ENCODE measurements at places on chromosomes 7 and 10.
A peak's percentile ranks its signal among the peaks of the same experiment; 100 is the strongest.

GRCh38 chr7:15764010-15764409 is 77.5 kb upstream of the MEOX2 start:
- no peak for DNase-seq

DNA sequence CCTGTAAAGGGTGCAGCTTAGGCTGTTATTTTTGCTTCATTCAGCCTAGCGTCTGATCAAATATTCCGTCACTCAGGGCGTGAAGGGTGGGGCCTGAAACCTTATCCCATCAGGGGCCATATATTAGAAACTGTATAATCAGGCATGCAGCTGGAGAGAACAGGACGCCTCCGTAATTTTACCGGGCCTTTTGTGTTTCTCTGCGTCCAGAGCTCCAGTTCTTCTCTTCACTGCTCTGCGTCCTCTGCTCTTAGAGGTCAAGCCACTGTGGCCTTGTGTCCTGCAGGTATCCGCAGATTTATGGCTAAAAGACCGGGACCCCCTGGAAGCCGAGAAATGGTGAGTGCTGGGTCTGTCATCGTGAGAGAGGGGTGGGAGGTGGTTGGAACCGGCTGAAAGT is at the start of gene ZNF735:
Gene ZNF735, plus strand, starts transcription at position 301 of the 400 bp plus-strand sequence. Its CDS starts 0 bp downstream, at position 301.
- DNase-seq: no peak

- no peak for DNase-seq
These were observed 29.2 kb upstream of the TNS3 start for GRCh38 chr7:47611045-47611511.

- DNase-seq: no peak
These were observed 6.7 kb downstream of the TES start for GRCh38 chr7:116216956-116217571.

DNA sequence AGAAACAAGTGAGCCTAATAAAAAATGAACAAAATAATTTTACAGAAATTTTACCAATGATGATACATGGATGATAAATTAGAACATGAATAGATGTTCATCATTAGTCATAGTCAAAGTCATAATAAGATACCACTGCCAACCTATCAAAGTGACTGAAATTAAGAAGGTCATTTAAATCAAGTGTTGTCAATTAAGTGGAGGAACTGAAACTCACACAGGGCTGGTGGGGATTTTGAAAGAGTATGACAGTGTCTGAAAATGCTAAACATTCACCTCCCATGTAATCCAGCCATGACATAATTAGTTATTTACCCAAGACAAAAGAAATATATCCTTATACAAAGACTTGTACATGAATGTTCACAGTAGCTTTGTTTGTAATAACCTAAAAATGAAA is 57.1 kb upstream of the DYNC1I1 start:
- DNase-seq: peak; percentile 38

- DNase-seq: no peak
These were observed 213.6 kb downstream of the KIF20B start for GRCh38 chr10:89915021-89915420.

DNA sequence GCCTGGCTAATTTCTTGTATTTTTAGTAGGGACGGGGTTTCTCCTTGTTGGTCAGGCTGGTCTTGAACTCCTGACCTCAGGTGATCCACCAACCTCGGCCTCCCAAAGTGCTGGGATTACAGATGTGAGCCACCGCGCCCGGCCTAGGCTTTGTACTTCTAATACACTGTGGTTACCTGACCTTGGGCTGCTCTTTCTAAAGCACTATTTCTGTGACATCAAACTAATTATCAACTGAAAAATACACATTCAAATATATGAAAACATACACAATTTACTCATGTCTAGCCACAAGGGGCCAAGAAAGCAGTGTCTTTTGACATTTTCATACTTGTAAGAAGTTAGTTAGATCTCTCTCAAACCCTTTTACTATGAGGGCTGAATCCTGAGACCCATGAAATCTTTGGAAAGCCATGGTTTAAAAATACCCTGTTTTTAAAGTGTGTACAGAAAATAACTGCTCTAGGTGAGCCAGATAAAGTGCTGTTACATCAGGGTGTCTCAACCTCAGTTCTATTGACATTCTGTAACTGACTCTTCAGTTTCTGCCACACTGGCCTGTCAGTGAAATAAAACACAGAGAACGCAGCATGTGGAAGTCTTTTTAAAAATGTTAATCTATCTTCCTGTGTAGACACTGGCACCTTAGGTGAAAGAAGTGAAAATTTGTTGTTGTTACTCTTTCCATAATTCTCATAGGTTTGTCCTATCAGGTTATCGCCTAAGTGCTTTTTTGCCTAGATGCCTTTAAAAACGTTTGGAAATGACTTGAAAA is 58.8 kb downstream of the CREM start:
- DNase-seq: no peak

DNA sequence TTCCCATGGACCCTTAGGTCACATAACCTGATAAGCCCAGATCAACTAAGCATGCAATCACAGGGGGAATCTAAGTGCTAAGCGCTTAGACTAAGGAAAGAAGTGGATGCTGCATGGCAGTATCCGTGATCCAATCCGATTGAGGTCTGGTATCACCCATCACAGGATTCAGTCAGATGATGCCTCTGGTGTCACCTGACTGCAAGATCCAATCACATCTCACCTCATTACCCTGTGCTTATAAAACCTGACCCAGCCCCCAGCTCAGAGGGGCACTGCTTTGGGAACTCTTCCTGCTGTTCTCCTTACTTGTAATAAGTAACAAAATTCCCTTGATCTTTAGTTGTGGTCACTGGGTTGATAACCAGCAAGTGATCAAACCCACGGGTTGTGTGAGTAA is 84.7 kb upstream of the TMEM168 start:
- DNase-seq: no peak

DNA sequence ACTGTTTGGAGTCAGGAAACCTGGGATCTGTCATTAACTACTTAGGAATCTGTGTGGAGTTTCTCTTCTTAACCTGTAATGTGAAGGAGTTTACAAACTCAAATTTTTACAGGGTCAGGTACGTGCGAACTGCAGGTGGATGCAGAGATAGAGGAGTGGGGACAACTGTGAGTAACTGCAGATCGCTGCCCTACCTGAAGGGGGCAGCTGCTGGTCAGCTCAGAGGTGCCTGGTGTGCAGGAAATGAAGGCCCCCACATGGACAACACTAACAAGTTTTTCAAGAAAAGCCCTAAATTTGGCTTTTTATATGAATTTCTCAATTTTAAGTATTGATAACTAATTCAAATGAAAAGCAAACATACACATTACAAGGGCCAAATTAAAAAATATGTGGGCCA is 380.0 kb downstream of the REEP3 start:
- DNase-seq: no peak

GRCh38 chr10:4051641-4052151 is 266.7 kb upstream of the KLF6 start:
- DNase-seq: peak; percentile 35

DNA sequence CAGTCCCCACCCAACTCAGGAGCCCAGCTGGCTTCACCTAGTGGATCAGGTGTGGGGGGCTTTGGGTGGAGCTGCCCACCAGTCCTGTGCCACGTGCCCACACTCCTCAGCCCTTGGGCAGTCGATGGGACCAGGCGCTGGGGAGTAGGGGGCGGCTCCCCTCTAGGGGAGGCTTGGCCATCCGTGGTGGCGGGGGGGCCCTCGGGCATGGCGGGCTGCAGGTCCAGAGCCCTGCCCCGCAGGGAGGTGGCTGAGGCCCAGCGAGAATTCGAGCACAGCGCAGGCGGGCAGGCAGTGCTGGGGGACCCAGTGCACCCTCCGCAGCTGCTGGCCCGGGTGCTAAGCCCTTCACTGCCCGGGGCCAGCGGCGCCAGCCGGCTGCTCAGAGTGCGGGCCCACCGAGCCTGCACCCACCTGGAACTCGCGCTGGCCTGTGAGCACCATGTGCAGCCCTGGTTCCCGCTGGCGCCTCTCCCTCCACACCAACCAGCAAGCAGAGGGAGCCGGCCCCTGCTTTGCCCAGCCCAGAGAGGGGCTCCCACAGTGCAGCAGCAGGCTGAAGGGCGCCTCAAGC is 29.3 kb downstream of the ASNS start:
- no peak for DNase-seq

GRCh38 chr7:46296526-46296925 is 375.5 kb upstream of the IGFBP3 start:
- no peak for DNase-seq

DNA sequence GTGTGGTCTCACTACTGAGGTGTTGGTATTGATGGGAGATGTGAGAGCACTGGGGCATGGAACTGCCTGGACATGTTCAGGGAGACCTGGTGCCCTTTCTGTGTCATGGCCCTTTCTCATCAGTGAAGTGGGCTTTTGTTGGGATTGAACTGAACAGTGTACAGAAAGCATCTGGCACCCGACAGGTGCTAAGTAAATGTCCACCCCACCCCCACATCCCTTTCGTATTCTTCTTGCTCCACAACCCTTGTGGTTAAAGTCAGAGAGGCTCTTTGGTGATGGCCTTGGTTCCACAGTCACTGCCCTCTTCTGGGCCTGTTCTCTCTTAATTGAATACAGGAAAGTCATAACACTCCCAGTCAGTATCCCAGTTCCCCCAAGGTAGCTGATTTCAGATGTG is 5.4 kb downstream of the NOM1 start:
- DNase-seq: no peak

- DNase-seq: no peak
These were observed 172.6 kb downstream of the LRRTM3 start for GRCh38 chr10:67098461-67098860.

DNA sequence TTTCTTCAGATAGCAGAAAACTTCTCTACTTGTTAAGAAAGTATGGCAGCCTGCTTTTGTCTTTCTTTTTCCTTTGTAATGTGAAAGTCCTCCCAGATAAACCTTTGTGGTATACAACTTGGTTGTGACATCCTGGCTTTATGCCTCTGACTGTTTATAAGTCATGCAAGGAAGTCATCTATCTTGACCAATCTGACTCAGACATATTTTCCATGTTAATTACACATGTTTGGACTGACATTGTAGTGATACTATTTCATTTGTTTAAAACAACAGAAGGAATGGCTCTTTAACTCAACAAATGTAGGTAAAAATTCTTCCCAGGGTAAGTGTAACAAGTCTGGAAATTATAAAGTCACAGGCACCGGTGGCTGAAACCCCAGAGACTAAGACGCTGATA is 341.6 kb upstream of the MEOX2 start:
- DNase-seq: no peak

- DNase-seq: no peak
These were observed 124.4 kb upstream of the ZNF804B start for GRCh38 chr7:88635149-88635548.

- no peak for DNase-seq
These were observed 405.5 kb upstream of the C7orf33 start for GRCh38 chr7:148185041-148185440.

- no peak for DNase-seq
These were observed 66.4 kb downstream of the EEPD1 start for GRCh38 chr7:36219429-36219828.

GRCh38 chr7:16114633-16115032 is 306.7 kb downstream of the CRPPA start:
- DNase-seq: no peak

GRCh38 chr10:63133821-63134557 is 861 bp downstream of the NRBF2 start:
- no peak for DNase-seq

- DNase-seq: peak; percentile 76
These were observed 1.8 kb upstream of the KIF20B start for GRCh38 chr10:89699581-89700064.

DNA sequence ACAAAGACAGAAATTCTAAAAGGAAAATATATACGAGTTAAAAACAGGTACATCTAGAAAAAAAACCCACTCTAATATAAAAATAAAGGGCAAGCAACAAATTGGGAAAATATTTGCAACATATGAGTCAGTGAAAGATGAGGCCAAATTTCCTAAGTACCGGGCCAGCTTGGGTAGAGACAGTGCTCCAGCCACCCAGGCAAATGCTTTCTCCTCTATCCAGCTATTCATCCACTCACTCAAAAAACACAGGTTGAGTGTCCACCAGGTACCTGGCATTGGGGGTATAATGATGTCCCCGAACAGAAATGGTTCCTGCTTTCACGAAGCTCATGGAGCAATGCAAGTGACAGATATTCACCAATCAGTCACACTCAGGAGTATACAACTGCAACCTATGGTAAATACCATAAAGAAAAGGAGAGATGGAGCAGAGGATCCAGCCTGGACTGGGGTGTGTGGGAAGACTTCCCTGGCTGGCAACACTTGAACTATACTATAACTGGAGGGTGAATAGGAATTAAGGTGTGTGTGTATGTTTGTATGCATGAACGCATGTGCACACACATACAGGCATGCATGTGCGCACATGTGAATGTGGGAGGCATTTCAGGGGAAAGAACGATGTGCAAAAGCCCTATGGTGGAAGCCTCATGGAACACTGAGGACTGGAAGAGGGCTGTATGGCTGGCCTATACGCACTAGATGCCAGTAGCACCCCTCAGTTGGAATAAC is 2.3 kb downstream of the ARHGAP22 start:
- DNase-seq: no peak

GRCh38 chr7:56081626-56082340 is 11.0 kb downstream of the PHKG1 start:
- no peak for DNase-seq

GRCh38 chr10:9215121-9215520 is 1160.6 kb downstream of the GATA3 start:
- no peak for DNase-seq

- DNase-seq: no peak
These were observed 212.8 kb downstream of the NSUN6 start for GRCh38 chr10:18438361-18439126.

DNA sequence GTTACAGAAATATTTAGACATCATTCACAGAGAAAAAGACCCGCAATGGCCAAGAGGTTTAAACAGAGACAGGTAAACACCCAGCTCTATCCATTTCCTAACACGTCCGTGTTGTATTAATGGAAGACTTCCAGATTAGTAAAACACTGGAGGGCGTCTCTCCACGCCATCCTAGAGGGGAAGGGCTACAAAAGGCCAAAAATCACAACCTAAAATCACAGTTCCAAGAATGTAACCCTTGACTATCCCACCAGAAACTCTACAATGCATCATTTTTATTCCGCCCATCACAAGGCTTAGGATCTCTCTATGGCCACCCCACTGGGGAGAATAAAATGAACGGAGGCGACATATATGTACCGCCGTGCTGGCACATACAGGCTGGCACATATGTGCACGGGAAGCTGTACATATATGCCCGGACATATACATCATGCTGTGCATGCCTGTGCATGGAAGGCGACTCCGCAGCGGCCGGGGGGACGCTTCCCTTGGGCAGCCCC is 734 bp downstream of the PCLO start:
- no peak for DNase-seq

All from MV-4-11 (cell line).